ENCODE measurements at places on chromosomes 3 and 15.

GRCh38 chr3:61981060-61981459 lies 392.3 kb downstream of the FEZF2 start:
- peak; percentile 6 for DNase-seq

GRCh38 chr3:197392961-197393360 lies 94.5 kb upstream of the DLG1 start:
- no peak for DNase-seq

GRCh38 chr3:70930066-70930465 lies 617.6 kb upstream of the MDFIC2 start:
- DNase-seq = no peak

DNA sequence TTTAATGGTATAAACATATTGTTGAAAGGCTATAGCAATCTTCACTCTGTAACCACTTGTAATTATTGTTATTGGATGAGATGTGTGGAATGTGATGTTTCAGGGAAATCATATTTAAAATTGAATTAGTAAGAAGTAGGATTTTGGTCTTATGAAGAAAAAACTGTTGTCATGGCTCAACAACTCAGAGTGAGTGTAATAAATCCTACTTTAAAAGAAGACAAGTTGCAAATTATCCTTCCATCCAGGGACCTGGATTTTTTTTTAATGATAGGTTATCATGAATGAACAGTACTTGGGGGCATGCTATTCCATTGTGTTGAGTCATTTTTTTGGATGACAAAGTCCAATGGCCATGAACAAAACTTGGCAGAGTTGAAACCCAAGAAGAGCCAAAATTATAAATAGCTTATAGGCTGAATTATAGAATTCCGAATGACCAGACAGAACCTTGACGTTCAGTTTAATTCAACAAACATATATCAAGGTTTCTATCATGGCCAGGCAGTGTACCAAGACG lies 625.5 kb upstream of the ZNF717 start:
- peak; percentile 47 for DNase-seq

DNA sequence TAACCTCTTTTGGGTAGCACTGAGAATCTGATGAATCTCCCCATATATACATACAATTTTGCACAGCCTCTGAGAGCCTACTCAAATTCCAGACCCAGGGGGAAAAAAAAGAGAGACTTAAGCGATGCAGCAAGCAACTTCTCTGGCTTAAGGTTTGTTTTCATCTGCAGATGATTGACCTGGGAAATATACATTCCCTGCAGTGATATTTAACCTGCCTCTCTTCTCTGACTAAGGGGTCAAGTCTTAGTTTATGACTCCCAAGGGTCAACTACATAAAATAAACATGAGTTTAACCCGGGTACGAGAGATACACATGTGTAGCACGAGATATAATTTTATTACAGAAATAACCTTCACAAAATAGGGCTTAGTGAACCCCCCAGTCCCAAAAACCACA lies 737.8 kb downstream of the TUSC7 start:
- DNase-seq = no peak

GRCh38 chr3:10911350-10912002 lies 81.1 kb upstream of the SLC6A1 start:
- DNase-seq = no peak

DNA sequence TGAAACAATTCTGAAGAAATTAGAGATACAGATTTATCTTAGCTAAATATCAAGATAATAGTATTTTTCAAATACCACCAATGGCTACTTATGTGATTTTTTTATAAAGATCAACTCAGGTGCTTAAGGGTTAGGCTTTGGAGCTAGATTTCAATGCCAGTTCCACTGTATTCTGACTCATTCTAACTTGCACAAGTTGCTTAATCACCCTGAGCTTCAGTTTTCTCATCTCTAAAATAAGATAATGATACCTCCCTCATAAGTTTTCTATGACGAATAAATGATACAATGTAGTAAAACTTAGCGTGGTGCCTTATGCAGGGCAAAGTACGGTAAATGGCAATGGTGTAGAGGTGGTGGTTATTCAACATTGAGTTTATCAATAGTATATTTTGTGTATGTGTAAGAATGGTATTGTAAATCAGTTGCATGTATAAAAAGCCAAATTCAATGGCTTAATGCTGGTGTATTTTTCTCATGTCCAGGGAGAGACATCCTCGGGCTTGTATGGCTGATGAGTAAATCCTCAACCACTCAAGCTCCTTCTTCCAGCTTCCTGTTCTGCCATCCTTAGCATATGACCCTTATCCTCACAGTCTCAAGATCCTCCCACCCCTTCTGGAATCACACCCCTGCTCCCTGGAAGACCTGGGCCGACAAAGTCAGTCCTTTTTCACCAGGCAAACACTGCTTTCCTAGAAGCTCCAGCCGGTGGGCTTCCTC lies 505.9 kb upstream of the CFAP20DC start:
- DNase-seq = peak; percentile 83

- no peak for DNase-seq
Observed at GRCh38 chr3:186620213-186621092, 7.6 kb downstream of the AHSG start.

DNA sequence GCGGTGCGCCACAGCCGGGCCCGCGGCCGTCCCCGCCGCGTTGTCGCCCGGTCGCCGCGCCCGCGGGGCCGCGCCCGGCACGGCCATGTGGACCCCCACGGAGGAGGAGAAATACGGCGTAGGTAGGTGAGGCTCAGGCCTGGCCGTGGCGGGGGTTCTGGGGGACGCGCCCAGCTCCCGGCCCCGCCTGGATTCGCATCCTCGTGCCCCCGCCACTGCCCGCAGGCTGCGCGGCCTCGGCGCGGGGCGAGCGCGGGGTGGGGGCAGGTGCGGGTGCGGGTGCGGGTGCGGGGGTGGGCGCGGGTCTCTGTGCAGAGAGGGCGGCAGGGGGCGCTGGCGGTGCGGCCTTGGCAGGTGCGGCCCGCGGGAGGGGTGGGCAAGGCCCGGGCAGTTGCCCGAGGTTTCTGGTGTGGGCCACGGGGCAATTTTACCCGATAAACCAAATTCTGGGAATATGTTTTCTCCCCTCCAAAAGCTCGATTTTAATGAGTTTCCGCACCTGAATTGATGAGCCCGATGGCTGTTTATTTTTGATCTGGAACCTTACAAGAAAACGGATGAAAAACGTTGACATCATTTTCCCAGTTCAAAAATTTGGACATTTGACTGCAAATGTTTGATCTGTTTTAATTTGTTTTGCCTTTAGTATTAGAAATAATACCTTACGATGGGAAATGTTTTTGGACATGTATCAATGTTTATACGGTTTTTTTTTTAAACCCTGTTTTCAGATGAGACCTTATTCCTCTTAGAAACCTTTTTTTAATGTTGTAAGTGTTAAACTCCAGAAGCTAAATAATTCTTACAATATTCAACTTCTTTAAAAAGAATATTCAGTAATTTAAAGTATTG lies 678 bp downstream of the DOCK3 start:
- peak; percentile 36 for DNase-seq

All from GM23248 (cell line).